ENCODE measurements at places on chromosomes 6 and 20. TPM values are rescaled to one million over a fixed set of nuclear protein-coding genes. Genes with fewer than 3 reads are reported as not detected.

The FAM83C gene
- total RNA-seq = not detected

The GMEB2 gene
- total RNA-seq = 5.6 TPM

The RSPH9 gene
- total RNA-seq = not detected

The NRSN1 gene
- total RNA-seq = not detected

The TMEM151B gene
- total RNA-seq = not detected

The CRISP2 gene
- total RNA-seq = not detected

The GRM1 gene
- 0.07 TPM for total RNA-seq

The FAM217A gene
- not detected for total RNA-seq

The OPRM1 gene
- not detected for total RNA-seq

The DEFB132 gene
- 0.30 TPM for total RNA-seq

The FRK gene
- total RNA-seq = 8.4 TPM

The MYB gene
- 0.51 TPM for total RNA-seq

The POPDC3 gene
- not detected for total RNA-seq

The OR2B6 gene
- total RNA-seq = not detected
